ENCODE measurements at places on chromosomes 11 and 22.

GRCh38 chr22:39932918-39933649 lies 27.1 kb upstream of the TMA7B start:
- DNase-seq: peak; percentile 55

DNA sequence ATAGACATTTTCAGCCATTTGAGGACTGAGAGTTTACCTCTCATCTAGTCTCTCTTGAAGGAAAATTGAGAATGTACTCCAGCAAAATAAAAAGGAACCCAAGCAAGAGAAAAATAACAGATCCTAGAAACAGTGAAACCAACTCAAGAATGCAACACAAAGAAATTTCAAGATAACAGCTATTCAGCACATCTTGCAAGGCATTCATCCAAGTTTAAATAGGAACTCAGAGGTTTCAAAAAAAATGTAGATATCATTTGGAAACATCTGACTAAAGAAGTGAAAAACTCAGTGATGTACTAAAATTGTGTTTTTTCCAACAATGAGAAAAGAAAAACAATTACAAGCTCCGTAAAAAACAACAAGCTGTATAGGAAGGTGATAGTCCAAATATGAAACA lies 76.4 kb downstream of the TMEM135 start:
- no peak for DNase-seq

GRCh38 chr11:73295241-73295995 lies 12.7 kb upstream of the ARHGEF17 start:
- peak; percentile 85 for DNase-seq

DNA sequence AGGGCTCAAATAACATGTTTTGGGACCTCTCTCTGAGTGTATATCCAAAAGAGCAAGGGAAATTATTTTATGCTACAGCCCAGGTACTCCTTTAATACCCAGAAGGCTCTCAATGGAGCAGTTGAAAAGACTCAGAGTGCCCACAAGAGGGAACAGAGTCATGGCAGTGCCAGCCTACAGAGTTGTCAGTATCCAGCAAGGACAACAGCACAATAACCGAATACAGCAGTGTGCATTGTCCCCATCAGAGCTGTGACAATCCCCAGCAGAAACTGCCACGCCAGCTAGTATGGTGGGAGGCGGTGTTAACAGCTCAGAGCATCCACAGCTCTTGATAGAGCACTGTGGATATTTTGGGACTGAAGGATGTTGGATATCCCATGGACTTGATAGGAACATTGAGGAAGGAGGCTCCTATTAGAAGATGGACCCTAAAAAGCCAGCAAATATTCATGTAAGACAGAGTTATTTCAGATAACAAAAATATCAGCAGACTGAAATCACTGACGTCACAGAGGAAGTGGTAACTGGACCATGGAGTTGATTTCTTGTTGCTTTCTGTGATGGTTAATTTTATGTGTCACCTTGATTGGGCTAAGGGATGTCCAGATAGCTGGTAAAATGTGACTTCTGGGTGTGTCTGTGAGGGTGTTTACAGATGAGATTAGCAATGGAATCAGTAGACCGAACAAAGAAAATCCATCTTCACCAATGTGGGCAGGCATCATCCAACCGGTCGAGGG lies 17.7 kb upstream of the PAFAH1B2 start:
- DNase-seq: no peak

DNA sequence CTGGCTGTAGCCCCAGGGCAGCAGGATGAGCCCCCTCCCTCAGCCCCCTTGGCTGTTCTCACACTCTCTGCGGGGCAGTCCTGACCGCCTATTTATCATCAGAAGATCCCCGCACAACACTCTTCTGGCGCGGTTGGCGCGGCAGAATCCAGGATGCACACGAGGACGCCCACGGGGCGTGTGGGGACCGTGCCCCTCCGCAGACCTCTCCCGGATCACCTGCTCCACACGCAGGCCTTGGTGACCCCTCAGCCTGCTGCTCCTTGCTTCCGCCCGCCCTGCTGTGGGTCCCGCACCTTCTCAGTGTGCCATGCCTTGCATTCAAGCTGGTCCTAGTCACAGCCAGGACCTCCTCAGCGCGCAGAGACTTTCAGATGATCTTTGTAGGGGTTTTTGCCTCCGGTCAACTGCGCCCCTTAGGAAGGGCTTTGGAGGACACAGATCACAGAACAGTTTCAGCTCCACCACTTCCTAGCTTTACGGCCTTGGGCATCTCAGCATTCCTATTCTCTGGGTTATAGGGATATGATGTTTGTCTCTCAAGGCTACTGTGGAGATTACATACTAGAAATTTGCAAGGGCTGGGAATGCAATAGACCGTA lies 841 bp upstream of the TUB start:
- no peak for DNase-seq

DNA sequence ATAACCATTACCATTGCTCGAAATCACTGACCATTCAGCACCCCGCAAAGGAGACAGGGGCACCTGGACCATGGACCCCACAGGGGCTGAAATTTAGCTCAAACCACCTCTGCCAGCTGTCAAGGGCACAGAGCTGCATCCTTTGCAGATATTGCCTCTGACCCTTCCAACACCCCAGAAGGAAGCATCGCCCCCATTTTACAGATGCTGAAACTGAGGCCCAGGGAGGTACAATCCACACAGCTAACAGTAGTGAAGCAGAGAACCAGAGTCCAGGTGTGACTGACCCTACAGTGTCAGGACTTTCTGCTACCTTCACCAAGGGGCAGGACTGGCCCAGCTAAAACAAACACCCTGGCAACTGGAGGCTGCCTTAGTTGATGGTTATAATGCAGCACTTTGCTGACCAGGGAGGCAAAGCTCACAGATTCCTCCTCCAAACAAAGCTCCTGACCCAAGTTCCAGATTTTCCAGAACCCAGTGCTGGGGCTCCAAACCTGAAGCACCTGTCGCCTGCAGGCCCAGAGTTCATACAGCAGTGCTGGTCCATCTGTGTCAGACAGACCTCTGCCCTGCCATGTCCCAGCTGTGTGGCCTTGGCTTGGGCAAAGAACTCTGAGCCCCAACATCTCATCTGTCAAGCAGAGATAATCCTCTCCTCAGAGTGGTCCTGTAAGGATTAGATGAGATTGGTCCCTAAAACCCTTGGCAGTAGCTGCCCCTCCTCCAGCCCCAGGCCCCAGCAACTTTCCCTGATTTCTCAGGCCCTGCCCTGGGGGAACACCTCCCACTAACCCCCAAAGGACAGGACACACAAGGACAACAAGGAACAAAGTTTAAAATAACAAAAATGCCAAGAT lies 15.2 kb upstream of the ARAP1 start:
- DNase-seq: no peak

DNA sequence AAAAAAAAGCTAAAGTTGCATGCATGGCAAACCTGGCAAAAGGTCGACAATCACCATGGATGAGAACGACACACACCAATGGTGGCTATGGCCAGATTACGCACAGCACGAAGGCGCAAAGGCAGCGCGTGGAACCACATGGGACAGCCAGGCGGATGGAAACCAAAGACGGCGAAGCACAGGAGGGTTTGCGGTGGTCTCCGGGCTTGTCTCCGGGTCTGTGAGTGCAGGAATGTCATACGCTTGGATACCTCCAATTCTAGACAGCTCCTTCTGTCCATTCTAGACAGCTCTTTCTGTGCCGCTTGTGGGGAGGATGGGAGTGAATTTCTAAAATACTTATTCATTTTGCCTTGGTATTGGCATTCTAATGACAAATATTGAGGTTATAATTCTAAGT lies 685.4 kb downstream of the BRD1 start:
- DNase-seq: no peak

- no peak for DNase-seq
Observed at GRCh38 chr22:30325724-30326254, 952 bp downstream of the TBC1D10A start.

- no peak for DNase-seq
Observed at GRCh38 chr22:21945453-21946261, 7.0 kb downstream of the PPM1F start.

DNA sequence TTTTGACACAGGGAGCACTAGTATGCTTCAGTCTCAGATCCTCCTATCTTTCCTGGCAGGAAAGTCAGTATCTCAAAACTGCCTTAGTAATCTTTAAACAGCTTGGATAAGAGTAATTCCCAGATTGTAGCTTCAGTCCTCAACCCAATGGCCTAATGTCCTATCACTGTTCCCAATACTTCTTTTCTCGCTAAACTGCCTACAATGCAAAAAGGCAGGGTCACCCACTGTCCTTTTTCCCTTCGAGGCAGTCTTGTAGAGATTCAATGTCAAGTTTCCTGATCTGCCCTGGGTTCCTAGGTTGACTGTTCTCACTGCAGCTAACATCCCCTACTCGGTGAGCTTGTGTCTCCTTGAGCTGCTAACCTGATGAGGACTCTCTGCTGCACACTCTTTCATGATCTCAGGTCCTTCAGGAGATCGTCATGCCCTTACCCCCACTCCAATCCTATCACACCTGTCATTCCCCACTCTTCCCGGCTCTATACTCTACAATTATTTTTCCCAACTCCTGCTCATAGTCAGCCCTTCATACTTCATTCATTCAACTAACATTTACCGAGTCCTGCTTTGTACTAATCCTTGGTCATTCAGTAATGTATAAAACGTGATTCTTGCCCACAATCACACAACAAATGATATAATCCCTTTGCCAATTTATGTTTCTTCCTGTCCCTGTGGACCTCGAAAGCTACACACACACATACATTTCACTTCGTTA lies 904 bp downstream of the C2CD3 start:
- no peak for DNase-seq

- no peak for DNase-seq
Observed at GRCh38 chr11:78535920-78536319, 38.7 kb downstream of the NARS2 start.

GRCh38 chr22:19880786-19881569 lies 26.3 kb upstream of the GNB1L start:
- peak; percentile 77 for DNase-seq

- peak; percentile 94 for DNase-seq
Observed at GRCh38 chr22:37538590-37539357, 19.6 kb upstream of the CARD10 start.

GRCh38 chr22:24329453-24329852 lies 58.8 kb downstream of the SPECC1L start:
- DNase-seq: no peak

DNA sequence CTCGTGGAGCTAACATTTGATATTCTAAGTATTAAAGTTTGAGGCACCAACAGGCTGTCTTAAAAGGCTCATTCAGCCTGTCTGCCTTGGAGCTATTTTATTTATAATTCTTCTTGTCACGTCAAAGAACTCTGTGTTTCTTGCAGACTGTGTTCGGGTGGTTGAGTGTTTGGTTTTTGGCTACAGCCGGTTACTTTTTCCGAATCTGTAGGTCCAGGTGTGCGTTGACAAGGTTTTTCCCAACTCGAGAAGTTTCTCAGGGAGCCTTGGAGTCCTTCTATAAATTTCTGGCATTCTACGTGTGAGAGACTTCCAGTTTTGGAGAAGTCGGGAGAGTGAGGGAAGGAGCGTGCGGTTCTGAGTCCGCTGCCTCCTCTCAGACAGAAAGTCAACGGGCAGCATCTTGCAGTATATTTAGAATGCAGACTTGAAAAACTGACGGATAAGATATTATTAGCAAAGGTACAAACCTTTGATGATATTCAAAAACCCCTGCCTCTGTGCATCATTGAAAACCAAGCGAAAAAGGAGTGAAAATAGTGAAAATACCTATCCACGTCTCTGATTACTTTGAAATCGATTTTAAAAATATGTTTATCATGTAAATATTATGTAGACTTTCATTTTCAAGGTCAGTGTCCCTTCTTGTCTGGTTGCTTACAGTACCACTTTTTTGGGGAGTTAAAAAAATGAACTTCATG lies 85.2 kb upstream of the PPARA start:
- DNase-seq: no peak

DNA sequence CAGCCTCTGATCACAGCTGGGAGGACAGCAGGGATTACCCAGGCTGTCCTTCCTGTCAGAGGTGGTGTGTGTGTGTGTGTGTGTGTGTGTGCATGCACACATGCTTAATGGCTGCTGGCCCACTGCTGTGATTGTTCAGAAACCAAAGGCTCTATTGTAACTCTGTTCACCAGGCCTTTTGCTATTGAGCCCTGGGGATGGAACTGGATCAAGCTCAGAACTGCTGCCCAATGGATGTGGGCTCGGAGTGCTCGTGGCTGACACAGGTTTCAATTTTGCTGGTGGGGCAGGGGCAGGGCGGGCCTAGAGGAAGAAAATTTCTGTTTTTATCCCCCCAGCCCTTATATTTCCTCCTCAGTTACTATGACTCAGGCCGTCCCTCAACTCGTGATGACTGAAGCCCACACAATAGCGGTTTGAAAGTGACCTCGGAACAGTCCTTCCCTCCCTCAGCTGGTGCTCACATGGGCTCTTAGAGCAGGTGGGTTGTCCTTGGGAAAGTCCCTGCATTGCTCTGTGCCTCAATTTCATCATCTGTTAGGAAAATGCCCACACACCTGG lies 359.3 kb downstream of the TENM4 start:
- DNase-seq: no peak

GRCh38 chr11:3825473-3826154 lies 15.1 kb downstream of the RHOG start:
- no peak for DNase-seq

- DNase-seq: no peak
Observed at GRCh38 chr22:46036558-46037408, 59.8 kb upstream of the WNT7B start.

DNA sequence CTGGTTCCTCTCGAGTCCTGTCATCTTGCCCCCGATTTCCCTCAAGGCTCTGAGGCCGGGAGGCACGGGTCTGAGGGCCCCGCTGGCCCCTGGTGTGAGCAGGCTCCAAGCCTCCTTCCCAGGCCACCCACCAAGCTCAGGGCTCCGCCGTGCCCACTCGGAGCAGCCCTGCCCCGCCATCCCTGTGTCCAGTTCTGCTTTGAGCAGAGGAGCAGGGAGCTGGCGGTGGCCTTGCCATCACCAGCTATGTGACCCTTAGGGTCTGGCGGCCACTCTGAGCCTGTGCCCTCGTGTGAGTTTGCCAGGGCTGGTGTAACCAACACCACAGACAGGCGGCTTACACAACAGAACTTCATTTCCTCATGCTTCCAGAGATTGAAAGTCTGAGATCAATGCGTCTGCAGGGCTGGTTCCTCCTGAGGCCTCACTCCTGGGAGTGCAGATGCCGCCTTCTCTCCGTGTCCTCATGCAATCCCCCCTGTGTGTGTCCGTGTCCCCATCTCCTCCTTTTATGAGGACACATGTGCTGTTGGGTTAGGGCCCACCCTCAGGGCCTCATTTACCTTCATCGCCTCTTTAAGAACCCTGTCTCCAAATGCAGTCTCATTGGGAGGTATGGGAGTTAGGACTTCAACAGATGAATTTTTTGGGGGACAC lies 36.5 kb upstream of the CELSR1 start:
- DNase-seq: no peak

DNA sequence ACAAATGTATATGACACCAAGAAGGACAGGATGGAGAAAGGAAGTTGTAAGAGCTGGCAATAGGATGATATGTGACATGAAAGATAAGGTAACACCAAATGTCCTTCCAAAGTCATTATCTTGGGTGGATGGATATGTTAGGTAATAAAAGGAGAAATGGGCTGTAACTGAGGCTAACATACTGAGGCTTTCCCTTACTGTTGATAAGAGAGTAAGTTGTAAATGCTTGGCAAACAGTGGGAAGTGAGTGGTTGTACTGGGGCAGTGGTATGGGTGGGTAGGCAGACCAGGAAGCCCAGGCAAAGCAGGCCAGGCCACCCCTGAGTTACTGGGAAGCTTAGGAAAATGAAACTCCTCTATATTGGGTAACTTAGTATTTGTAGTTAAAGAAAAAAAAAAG lies 73.7 kb downstream of the ARHGAP42 start:
- DNase-seq: no peak

GRCh38 chr22:37012262-37012904 lies 6.9 kb downstream of the TST start:
- no peak for DNase-seq

Measured in endothelial cell (in vitro differentiated cells).